Activated naive CD4-positive, alpha-beta T cell treated with anti-CD3 and anti-CD28 coated beads, Interleukin-2, amount 50 U/mL, for 16 hours (primary cell): ENCODE measurements at places on chromosomes 11 and 22.
A peak's percentile ranks its signal among the peaks of the same experiment; 100 is the strongest.

DNA sequence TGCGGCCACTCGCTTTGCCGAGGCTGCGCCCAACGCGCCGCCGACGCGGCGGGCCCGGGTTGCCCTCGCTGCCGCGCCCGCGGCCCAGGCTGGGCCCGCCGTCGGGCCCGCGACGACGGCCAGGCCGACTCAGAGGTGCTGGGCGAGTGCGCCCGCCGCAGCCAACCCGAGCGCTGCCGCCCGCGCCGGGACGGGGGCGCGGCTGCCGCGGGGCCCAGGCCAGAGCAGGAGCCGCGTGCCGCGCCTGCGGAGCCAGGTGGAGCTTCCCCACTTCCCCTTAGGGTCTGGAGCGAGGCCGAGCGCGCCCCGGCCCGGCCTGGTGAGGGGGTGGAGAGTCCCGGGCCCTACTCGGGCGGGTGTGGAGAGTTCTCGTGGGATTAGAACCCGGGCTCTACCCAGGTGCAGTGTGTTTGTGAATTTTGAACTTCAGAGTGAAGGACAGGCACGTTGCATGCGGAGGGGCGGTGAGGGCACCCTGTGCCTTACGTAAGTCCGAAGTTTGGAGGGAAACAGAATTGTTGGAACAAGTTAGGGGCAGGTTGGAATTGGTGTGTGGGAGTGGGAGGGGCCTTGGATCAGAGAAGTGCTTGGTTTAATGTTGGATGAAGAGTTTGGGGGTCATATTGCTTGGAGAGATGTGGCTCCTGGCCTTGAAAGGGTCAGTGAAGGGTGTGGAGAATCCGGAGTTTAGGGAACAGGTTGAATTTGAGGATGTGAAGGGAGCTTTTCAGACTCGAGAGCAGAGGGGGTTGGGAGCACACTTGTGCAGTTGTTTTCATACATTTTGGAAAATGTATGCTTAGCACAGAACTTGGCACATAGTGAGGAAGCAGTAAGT lies 697 bp downstream of the RNF169 start:
- DNase-seq = peak; percentile 61

- DNase-seq = no peak
Measured at GRCh38 chr11:36500315-36500721, 9.8 kb downstream of the TRAF6 start.

DNA sequence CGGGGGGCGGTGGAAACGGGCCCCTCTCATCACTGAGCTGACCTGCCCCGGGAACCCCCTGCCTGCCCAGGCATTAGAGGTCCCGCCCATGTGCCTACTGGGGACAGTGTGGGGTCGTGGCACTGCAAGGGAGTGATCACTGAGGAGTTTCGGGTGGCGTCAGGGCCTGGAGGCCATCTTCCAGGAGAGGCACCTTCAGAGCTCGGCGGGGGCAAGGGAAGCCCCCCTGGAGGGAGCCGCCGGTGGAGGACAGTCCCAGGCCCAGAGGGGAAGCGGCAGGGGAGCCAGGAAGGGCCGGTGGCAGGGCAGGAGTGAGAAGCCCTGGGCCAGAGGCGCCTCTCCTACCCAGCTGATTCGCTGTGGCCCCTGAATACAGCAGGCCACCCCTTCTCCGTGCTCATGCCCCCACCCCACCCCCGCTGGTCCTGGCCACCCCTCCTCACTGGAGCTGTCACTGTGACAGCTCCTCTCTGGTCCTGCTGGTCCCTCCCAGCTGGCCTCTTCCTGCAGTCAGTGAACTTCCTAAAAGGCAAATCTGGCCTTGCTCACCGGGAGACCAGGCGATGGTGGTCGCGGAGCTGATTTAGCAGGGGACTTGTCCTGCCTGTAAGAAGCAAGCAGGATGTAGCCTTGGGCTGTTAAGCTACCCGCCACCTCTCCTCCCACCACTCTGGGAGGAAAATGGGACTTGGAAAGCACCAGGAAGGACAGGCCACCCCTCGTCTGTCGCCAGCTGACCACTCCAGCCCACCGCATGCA lies 2.0 kb upstream of the MAPK11 start:
- DNase-seq = no peak

- no peak for DNase-seq
Measured at GRCh38 chr22:21736948-21737347, 1.4 kb upstream of the YPEL1 start.

DNA sequence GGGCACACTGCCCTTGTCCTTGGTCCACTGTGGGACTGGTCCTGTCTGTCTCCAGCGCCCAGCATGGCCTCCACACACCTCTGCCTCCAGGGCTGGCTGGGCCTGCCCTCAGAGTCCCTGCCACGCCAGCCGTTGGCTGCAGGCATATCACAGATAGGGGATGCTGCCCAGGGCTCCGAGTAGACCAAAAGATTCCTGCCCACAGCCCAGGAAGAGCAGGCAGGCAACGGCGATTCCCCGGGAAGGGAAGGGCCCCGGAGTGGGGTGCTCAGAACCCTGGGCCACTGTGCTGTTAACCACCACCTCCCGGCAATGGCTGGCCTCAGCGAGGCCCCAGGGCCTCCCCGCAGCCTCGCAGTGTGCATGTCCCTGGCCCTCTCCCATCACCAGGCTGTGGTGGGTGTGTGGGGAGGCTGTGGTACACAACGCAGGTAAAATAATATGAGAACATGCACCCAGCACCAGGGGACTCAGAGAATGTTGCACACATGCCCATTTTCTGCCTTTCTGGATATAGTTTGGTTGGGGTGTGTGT lies 2.2 kb downstream of the IFITM5 start:
- peak; percentile 10 for DNase-seq

DNA sequence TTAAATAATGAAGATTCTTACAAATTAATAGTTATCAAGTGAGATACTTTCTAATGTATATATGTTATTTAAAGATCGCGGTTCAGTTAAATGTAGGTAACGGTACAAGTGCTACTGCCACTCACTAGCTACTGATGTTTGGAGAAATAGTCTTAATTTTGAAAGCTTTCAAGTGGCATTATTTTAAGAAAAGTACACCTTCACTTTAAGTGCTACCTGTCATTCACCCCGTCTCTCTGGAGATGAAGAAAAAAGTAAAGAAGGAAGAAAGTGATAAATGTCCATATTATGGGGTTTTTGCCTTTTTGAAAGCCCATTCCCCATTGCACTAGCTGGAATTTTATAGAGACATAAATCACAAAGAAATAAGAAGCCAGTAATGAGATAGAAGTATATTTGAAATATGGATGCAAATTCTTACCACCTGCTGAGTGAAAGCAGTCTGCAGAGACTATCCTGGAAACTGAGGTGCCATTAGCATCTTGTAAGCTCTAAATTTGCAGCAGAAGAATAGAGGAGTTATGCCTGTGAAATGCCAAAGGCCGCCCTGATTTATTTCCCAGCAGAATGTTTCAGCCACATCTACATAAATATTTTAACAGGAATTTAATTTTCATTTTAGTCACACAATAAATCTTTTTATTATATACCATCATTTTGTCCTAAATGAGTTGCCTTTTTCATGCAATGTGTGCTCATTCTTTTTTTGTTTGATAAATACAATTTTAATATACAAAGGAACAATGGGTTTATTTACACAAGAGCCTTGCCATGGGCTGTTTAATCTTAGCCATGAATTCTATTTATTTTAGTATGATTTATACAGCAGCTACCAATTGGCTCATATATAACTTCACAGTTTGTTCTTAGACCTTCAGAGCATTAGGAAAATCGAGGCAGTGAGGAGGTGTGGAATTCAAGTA lies 489.9 kb upstream of the RAG2 start:
- DNase-seq = no peak

DNA sequence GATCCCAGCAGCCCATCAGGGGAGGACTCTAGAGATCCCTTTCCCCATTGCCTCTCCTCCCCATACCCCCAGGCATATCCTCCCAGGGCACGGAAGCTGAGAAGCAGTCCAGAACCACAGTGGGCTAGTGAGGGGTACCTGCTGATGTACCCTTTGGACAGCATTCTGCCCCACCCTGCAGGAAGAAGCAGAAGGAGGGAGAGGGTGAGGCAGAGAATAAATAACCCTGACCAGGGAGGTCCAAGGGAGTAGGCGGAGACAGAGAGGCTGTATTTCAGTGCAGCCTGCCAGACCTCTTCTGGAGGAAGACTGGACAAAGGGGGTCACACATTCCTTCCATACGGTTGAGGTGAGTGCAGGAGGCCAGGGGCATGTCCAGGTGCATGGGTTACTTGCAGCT lies at the start of gene OR51E1:
Gene OR51E1 (plus strand): TSS at position 301 of the 400 bp plus-strand sequence. CDS start 8,545 bp downstream, outside the sequence.
- DNase-seq = no peak

- DNase-seq = no peak
Measured at GRCh38 chr22:22996511-22997261, 73.6 kb upstream of the GNAZ start.
